ENCODE measurements at places on chromosomes 6 and 20.

- DNase-seq, result no peak
Measured at GRCh38 chr6:127221201-127221600, 45.5 kb upstream of the RNF146 start.

DNA sequence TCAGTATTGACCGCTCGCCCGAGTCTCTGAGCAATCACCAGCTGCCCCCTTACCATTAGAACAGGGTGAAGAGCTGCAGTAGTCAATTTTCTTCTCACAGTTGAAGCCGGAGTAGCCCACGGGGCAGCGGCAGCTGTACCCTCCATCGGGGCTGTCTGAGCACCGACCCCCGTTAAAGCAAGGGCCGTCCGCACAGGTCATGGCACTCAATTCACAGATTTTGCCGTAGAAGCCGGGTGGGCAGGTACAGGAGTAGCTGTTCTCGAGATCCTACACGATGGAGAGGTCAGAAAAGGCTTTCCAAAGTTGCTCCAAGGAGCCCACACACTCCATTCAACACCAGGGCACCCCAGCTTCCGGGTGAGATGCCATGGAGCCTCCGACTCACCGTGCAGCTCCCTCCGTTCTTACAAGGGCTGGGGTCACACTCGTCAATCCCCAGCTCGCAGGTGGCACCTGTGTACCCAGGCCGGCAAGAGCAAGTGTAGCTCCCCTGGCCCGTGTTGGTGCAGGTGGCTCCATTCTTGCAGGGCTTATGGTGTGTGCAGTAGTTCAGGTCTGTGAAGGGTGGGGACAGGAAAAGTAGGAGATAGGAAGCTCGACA lies 5.9 kb downstream of the DLL1 start:
- DNase-seq, result no peak

- DNase-seq, result no peak
Measured at GRCh38 chr6:36491378-36491965, 48.7 kb downstream of the KCTD20 start.

DNA sequence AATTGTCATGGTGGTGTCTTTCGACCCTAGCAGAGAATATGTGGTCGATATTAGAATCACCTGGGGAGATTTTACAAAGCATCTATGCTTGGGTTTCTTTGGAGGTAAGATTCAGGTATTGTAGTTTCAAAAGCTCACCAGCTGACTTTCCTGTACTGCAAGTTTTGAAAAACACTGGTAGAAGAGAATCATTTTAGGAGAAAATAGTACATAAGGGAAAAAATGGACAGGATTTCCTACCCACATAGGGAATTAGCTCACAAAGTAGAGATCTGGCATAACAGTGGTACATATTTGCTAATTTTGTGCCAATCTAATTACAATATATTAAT lies 27.4 kb upstream of the ABT1 start:
- no peak for DNase-seq

DNA sequence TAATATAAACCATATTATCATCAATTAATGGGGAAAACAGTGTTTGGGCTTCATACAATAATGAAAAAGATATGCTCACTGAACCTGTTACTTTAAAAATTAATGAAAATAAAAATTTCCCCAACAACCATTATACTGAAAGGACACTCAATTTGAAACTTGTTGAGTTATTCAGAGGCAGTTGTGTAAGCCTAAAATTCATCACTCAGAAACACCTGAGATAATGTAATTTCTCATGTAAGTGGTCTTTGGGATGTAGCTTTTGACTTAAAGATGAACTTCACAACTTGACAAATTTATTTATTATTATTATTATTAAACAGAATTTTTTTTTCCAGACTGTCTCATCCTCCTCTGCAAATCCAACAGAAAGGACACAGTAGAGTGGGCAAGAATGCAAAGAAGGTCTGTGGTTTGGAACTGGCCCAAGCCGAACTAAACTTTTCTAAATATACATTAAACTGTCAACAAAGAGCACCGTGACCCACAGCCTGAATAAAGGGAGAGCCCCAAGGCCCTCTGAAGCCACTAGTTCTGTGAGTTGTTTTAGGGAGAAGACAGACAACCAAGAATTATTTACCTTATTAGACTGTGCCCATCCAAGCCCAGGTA lies 32.2 kb upstream of the HEY2 start:
- no peak for DNase-seq

DNA sequence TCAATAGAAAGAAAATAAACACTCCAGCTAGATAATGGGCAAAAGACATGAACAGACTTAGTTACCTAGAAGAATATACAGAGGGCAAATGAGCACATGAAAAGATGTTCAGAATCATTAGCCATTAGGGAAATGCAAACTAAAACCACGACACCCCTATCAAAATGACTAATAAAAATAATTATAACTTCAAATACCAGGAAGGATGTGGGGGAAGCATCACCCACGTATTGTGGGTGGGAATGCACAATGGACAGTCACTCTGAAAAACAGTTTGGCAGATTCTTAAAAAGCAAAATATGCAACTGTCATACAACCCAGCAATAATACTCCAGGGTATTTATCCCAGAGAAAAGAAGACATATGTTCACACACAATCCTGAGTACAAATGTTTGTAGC lies 92.6 kb downstream of the DLL1 start:
- no peak for DNase-seq

DNA sequence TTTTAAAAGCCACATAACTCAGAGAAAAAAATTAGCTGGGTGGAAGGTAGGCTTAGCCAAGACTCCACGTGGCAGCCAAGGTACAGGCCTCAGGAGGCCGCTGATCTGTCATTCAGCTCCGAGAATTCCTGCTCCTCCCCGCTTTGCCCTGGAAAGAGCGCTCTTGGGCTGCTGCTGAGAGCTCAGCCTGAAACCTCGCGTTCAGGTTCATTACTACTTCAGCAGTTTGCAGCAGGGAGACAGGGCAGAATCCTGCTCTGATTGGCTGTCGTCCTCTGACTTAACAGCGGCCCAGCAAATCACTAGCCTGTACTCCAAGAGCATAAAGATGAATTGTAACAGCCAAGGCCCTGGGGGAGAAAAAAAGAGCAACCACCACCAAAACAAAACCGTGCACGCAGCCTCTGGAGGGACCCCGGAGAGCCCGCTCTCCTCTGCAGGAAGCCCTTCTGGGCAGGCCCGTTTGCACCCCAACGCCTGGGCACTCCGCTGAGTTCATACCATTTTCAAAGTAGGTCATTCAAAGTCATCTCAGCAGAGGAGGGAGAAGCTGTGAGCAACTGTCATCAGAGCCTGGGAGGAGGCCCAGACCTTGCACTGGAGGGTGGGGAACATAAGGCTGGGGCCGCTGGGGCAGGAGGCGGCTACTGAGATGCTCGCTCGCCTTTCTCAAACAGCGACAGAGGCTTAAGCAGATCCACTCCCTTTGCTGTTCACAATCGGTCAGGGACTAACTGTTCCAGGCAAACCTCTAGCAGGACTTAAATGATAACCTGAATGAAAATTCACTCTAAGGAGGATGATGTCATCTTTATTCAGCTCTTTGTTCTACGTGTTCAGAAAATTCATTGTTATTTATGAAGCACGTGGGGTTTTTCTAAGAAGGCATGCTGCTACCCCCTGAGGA lies 42.3 kb upstream of the ATXN1 start:
- DNase-seq, result no peak

GRCh38 chr20:5933802-5934436 lies 16.4 kb downstream of the TRMT6 start:
- DNase-seq, result no peak

GRCh38 chr6:11747021-11747420 lies 31.6 kb downstream of the ADTRP start:
- no peak for DNase-seq

GRCh38 chr6:135114355-135115145 lies 59.9 kb upstream of the HBS1L start:
- no peak for DNase-seq

All from activated CD4-positive, alpha-beta T cell treated with anti-CD3 and anti-CD28 coated beads for 24 hours (primary cell).